ENCODE measurements at places on chromosomes 3 and 15.

GRCh38 chr3:11717768-11718636 is 74.3 kb upstream of the VGLL4 start:
- DNase-seq, result peak; percentile 63

- DNase-seq, result no peak
Measured at GRCh38 chr3:119015942-119016341, 18.7 kb downstream of the IGSF11 start.

- DNase-seq, result peak; percentile 16
Measured at GRCh38 chr15:95690631-95691340, 639.7 kb upstream of the NR2F2 start.

DNA sequence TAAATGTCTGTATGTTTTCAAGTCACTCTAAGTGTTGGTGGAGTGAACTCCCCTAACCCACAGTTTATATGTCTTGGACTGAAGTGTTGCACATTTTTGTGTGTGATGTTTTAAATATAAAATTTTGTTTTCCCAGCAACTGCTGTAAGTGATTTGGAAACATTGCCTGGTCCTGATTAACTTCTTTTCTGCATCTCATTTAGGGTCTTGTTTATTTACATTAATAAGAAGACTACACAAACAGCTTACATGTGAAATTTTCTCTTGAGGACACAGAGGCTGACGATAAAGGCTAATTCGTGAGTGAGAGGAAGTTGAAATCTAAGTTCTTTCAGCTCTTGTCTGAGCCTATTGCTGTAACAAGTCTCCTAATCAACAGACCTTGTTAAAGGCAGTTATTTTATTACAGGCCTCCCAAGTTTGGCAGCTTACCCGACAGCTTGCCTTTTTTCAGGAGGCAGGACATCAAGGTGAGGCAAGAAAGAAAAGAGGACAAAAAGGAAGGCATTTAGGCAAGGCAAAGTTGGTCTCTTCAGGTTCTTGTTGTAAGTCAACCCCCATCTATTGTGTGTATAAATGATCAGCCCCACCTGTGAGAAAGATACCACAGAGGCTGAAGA is 177.7 kb upstream of the NR2E3 start:
- no peak for DNase-seq

DNA sequence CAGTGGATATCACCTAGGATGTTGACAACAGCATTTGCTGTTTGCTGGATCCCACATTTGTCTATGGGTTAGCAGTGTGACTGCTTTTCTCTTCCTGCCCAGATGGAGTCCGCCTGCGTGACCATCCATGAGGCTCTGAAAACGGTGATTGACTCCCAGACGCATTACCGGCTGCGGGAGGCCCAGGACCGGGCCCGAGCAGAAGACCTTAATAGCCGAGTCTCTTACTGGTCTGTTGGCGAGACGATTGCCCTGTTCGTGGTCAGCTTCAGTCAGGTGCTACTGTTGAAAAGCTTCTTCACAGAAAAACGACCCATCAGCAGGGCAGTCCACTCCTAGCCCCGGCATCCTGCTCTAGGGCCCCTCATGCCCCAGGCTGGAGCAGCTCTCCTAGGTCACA is 11.0 kb downstream of the TMED3 start:
- DNase-seq, result no peak

DNA sequence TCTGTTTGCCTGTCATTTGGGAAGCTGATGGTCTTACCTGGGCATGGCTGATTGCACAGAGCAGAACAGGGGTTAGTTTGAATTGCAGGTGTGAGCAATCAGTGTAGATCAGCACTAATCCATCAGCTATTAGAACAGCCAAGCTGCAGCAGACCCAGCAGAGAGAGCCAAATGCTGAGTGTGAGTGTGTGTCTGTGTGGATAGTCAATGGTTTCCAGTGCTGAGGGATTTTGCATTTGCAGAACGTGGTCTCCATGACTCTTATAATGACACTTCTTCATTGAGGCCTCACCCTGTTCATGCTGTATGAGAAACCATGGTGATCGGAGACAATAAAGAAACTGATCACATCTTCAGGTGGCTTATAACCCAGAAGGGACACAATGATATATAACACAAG is 312.1 kb downstream of the SOX2 start:
- DNase-seq, result peak; percentile 18
